Fibroblast of skin of right biceps (primary cell): ENCODE measurements at places on chromosomes 16 and 17.

GRCh38 chr16:84176192-84177053 lies 10.4 kb downstream of the TAF1C start:
- DNase-seq = no peak

DNA sequence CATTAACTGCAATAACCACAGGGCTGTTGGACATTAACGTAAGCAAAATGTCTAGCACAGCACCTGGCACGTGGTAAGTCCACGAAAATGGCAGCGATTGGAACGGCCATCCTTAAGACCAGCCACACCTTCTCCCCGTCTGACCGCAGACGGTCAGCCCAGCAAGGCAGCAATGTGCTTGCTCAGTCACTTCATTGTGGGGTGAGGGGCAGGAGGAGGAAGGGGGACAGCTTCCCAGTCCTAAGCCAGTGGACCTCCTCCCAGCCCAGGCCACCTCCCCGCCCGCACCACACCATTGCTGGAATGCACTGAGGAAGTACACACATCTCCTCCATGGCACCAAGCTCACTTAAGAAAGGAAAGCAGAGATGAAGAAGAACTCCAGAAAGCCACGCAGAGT lies 8.6 kb upstream of the MYLK3 start:
- DNase-seq = no peak

DNA sequence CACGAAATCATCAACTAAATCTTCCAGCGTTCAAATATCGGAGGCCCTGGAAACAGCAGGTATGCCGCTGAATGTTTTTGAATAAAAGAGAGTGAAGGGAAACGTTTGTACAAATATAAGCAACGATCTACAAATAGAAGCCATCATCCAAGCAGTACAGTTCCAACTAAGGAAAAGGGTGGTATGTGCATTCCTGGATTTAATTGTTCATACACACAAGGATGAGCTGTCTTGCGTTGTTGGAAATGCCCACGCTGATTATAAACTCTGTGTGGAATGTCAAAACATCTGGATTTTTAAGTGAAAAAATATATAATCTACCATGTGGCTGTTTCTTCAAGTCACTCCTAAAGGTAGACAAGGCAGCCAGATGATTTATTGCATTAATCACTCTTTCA lies 191.8 kb upstream of the HSBP1 start:
- DNase-seq = peak; percentile 22

- no peak for DNase-seq
Observed at GRCh38 chr17:78853926-78854394, 13.3 kb upstream of the USP36 start.

GRCh38 chr16:85240982-85241924 lies 129.0 kb upstream of the CIBAR2 start:
- no peak for DNase-seq

DNA sequence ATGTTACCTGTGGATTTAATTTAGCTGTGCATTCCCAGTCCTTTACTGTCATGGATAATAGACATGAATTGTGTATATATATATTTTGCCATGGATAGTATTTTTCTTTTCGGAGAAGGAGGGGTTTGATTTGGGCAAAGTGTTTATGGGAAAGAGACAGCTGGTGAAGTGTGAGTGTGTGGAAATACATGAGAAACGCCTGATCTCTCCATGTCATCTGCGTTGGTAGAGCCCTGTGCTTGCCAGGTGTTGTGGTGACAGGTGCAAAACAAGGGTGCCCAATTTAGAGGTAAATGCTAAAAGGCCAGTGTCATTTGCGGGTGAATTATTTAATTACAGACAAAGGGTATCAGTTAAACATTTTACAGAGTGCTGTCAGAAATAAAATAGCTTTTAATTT lies 23.4 kb downstream of the NDEL1 start:
- DNase-seq = no peak

GRCh38 chr16:53055541-53056391 lies 975 bp downstream of the CHD9 start:
- DNase-seq = peak; percentile 73

DNA sequence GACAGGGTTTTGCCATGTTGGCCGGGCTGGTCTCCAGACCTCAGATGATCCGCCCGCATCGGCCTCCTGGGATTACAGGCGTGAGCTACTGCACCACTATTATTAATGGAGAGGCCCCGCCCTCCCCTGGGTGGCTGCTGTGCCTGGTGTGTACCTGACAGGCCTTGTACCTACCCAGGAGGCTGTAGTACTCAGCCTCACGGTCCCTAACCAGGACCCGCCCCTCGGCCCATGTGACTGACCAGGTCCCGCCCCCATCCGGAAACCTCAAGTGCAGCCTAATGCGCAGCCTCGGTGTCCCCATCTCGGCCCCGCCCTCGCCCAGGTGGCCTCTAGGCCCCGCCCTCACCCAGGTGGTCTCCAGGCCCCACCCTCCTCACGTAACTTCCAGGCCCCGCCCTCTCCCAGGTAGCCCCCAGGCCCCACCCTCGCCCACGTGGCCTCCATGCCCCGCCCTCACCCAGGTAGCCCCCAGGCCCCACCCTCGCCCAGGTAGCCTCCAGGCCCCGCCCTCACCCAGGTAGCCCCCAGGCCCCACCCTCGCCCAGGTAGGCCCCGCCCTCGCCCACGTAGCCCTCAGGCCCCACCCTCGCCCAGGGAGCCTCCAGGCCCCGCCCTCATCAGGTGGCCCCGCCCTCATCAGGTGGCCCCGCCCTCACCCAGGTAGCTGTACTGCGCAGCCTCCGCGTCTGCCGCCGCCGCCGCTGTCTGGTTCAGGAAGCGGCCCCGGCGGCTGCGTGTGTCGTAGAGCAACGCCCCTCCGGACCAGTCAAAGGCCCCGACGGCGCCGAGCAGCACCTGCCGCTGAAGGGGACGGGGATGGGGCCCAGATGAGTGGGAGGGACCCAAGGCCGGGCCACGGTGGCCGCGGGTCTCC lies 31.0 kb downstream of the HASPIN start:
- no peak for DNase-seq

DNA sequence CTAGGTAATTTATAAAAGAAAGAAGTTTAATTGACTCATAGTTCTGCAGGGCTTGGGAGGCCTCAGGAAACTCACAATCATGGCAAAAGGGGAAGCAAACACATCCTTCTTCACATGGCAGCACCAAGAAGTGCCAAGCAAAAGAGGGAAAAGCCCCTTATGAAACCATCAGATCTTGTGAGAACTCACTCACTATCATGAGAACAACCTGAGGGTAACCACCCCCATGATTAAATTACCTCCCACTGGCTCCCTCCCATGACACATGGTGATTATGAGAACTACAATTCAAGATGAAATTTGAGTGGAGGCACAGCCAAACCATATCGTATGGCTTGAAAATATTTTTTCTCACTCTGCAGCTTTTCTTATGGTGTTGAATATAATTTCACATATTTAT lies 151.7 kb downstream of the ANKFN1 start:
- DNase-seq = no peak

DNA sequence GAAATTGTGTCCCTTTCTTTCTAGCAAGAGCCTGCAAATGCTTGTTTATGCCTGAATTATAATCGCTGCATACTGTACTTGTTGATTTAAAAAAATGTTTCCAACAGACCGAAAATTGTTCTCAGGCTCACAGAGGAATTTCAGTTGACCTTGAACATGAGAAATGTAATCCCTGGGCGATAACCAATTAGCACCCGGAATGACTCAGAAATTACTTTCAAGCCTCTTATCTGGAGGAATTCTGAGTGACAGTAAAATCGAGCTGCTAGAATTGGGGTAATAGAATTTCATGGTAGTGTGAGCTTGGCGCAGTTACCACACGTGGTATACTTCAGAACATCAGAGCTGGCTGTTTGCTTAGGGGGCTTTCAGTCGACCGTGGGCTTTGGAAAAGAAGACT lies 139.1 kb upstream of the CACNG3 start:
- DNase-seq = no peak

DNA sequence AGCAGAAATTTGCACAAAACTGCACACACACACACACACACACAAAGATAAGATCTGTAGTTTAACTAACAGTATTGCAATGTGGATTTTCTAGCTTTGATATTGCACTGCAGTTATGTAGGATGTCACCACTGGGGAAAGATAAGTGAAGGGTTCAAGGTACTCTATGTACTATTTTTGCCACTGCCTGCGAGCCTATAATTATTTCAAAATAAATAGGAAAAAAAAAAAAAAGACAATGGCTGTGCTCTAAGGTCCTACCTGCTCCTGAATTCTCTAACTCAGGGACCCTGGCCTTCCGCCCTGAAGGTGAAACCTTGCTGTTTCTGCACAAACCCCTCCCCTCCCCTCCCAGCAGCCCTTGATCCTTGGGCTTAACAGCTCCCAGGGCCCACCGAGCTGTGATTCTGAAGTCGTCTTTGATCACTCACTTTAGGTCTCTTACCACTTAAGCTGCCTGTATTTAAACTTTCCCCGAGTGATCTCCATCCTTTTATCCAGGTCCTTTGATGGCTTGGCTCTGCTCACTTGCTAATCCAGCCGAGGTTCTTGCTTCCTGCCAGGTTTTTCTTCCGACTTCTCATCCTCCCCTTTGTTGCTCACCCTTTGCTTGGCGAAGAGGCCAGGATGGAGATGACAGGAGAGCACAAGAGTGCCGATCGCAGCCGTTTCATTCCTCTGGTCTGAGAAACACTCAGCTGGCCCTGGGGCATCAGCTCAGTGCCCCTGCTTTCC lies 37.7 kb downstream of the TMEM114 start:
- DNase-seq = no peak

DNA sequence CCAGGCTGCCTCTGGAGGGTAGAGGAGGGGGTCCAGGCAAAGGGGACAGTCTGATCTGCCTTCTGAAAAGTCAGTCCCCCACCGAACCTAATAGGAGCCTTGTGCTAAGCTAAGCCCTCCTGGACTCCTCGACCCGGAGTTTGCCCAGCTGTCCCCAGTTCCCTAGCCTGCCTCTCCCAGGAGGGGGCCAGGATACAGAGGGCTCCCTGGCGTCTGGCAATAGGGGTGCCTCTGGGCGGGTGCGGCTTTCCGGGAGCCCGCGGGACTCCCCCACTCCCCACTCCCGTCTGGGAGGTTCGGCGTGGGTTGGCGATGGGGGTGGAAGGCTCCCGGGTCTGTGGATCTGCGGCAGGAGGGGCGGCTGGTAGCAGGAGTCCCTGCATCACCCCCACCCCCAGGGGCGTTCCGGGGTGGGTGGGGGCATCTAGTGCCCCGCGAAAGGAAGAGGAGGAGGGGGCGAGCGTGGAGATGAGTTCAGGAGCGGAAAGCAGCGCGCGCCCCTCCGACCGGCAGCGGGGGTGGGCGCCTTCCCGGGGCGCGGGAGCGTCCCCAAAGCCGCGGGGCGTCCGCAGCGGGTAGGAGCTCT lies 1.2 kb downstream of the GSG1L start:
- DNase-seq = no peak

- no peak for DNase-seq
Observed at GRCh38 chr17:72635034-72635635, 457.4 kb downstream of the SLC39A11 start.

DNA sequence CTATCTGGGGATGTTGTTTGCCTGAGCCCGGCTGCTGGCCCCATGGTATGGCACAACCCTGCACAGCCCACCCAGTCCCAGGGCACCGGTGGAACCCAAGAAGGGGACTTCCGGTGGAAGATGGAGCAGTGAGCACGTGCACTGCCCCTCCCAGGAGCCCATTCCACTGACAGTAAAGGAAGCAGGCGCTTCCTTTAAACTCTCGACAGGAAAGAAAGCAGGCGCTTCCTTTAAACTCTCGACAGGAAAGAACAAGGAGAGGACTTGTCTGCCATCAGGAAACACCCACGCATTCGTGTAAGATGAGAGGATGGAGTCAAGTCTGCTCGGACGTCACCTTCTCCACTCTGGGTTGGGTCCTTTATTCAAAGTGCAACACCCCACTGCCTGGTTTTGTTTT lies 53.7 kb downstream of the IL21R start:
- DNase-seq = no peak

DNA sequence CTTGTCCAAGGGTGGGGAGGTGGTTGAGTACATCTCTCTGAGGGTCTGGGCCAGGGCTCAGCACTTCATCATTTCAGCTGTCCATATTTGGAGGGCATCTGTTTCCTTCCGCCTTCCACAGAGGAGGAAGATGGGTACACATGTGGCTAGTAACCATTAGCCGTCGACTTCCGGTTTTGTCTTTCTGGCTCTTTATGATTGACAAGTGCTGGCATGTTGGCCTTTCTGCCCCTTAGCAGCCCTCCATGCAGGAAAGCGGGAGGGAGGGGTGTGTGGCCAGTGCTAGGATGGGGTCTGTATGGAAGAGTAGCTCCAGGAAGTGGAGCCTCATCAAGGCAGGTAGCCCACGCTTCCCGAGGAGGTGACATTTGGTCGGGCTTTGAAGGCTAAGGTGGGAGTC lies 69.6 kb downstream of the RAI1 start:
- DNase-seq = no peak

GRCh38 chr17:68701046-68701445 lies 99.9 kb upstream of the FAM20A start:
- no peak for DNase-seq

- no peak for DNase-seq
Observed at GRCh38 chr16:11042191-11042590, 97.8 kb downstream of the CLEC16A start.

GRCh38 chr16:58885528-58886170 lies 151.5 kb upstream of the GOT2 start:
- DNase-seq = peak; percentile 28

- peak; percentile 93 for DNase-seq
Observed at GRCh38 chr16:83952940-83953795, at the start of gene OSGIN1. Gene OSGIN1, plus strand, starts transcription at chr16:83953240. Its CDS starts 4,432 bp downstream, at chr16:83957672.

DNA sequence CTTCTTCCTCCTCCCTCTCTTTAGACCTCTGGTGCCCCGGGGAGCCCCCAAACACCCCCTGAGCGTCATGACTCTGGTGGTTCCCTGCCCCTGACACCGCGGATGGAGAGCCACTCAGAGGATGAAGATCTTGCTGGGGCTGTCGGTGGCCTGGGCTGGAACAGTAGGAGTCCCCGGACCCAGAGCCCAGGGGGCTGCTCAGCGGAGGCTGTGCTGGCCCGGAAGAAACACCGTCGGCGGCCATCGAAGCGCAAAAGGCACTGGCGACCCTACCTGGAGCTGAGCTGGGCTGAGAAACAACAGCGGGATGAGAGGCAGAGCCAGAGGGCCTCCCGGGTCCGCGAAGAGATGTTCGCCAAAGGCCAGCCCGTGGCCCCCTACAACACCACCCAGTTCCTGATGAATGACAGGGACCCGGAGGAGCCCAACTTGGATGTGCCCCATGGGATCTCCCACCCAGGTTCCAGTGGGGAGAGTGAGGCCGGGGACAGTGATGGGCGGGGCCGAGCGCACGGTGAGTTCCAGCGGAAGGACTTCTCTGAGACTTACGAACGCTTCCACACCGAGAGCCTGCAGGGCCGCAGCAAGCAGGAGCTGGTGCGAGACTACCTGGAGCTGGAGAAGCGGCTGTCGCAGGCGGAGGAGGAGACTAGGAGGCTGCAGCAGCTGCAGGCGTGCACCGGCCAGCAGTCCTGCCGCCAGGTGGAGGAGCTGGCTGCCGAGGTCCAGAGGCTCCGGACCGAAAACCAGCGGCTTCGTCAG lies 7.5 kb downstream of the HEXIM2 start:
- DNase-seq = no peak
